Right atrium auricular region (tissue), 2 donors: ENCODE measurements at places on chromosomes 13 and 19. TPM values are rescaled to one million over a fixed set of nuclear protein-coding genes. Genes with fewer than 3 reads are reported as not detected.

GRCh38 chr13:76512721-76513145, 373.5 kb downstream of the KCTD12 start:
- H3K4me3 ChIP-seq: no peak overlapping the region
- no peaks in the 10 kb centered on the region for H3K27me3 ChIP-seq
- H3K4me1 ChIP-seq: no peaks in the 10 kb centered on the region
- DNase-seq: no peak

The PLPP2 gene
- 0.82 TPM for total RNA-seq

DNA sequence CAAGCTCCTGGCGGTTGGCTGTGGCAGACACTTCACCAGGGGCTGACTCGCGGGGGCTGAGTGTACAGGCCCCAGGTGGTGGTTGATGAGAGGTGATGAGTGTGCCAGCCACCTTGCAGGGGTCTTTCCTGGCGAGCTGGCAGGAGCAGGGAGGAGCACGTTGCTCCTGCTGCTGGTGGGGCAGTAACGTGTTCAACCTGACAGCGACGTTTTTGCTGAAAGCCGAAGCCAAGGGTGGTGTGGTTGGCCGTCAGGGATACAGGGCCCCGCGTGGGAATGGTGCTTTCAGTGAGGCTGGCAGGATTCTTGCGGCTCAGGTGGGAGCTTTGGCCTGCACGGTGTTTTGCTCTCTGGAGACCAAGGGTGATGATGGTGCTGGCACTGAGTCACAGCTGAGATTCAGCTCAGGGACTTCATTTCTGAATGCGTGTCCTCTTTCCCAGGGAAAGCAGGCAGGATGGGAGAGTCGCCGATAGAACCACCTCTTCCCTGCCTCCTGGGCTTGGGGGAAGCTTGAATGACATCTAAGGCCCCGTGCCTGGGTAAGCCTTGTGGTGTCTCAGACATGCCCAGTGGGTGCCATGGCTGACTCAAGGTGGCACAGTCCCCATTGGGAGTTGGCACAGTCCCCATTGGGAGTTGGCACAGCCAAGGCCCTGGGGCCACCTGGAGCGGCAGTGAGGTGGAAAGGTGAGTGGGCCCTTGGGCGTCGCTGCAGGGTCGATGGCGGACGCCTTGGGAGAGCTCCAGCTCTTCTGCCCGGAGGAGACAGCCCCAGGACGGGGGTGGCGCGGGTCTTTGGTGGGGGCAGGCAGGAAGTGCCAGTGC, 8.8 kb downstream of the DAZAP1 start:
- H3K27ac ChIP-seq: peak overlapping the region; percentile 98
- peak overlapping the region; percentile 5 for H3K4me3 ChIP-seq
- H3K27me3 ChIP-seq: no peaks in the 10 kb centered on the region
- DNase-seq: no peak

The CBY2 gene
- not detected for total RNA-seq

- H3K27ac ChIP-seq: no peak overlapping the region
- H3K27me3 ChIP-seq: peaks cover 53% of the 10 kb centered on the region
- H3K36me3 ChIP-seq: no peaks in the 10 kb centered on the region
- H3K4me1 ChIP-seq: no peaks in the 10 kb centered on the region
Observed at GRCh38 chr13:27790523-27790922, 1.8 kb upstream of the GSX1 start.

DNA sequence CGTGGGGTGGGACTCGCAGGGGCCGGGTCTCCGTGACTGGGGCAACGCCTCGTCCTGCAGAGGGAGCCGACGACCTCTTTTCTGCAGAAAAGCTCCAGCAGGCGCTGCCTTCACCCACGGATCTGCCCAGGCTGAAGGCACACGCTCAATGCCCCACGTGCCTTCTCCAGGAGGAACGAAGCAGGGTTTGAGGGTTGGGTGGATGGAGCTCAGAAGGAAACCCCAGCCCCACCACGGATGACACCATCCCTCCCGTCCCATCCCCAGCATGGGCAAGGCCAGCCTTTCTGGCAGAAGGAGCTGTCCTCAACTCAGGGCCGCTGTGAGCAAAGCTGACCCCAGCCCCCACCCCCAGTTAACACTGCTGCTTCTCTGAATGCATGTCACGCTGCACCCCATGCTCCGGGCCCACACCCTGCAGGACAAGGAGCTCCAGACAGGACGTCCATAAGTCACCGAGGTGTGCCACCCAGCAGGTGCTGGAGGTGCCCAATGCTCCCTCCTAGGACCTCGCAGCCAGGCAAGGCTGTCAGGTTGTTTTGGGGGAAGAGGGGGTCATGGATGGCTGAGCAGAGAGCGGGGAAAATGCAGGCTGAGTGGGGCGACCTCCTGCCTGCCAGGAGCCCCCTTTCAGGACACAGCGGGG, 7.4 kb downstream of the C19orf25 start:
- H3K4me3 ChIP-seq: no peak overlapping the region
- peaks cover 63% of the 10 kb centered on the region for H3K4me1 ChIP-seq
- no peaks in the 10 kb centered on the region for H3K36me3 ChIP-seq
- H3K27me3 ChIP-seq: peaks cover 48% of the 10 kb centered on the region
- DNase-seq: no peak

- H3K27ac ChIP-seq: no peak overlapping the region
- DNase-seq: no peak
- no peaks in the 10 kb centered on the region for H3K27me3 ChIP-seq
- no peak overlapping the region for H3K4me3 ChIP-seq
Observed at GRCh38 chr13:37490176-37490779, 108.3 kb downstream of the POSTN start.

DNA sequence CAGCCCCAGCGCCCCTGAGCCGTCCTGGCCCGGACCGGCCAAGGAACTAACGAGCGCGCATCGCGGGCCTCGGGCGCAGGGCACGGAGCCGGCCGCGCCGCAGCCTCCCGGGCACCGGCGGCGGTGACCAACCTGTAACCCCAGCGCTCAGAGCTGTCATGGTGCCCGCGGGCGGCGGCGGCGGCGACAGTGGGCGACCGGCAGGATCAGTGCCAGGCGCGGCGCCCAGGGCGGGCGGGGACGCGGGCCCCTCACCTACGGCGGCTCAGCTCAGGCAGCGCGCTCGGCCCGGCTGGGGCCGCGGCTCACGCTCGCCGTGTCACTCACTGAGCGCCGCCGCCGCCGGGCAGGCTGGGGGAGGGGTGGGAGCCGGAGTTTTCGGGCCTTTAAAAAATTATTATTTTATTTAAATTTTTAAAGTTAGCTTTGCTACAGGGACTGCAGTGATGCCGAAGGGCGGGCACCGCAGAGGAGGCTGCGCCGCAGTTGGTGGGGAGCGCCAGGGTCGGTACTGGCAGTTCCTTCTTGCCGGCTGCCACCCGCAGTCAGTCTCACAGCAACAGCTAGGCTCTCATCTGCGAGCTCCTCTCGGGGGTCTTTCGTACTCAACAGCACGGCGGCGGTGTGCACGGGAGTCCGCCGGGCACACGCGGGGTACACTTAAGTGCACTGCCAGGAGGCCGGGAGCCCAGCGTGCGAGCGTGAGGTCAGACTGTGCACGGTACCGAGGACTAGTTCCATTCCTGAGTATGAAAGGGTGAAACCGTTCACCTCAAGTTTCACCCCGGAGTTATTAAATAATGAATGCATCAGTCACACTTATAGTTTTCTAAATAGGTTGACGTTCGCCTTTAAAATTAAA, at the start of gene NALCN:
Gene NALCN (minus strand): TSS at position 328 of the 862 bp plus-strand sequence. CDS start 17,382 bp downstream, outside the sequence.
- DNase-seq: no peak
- H3K36me3 ChIP-seq: no peaks in the 10 kb centered on the region
- H3K4me1 ChIP-seq: peaks cover 7% of the 10 kb centered on the region
- peak within 1 kb of the TSS; percentile 67 for H3K4me3 ChIP-seq

The IL17D gene
- 2.5 TPM for total RNA-seq

DNA sequence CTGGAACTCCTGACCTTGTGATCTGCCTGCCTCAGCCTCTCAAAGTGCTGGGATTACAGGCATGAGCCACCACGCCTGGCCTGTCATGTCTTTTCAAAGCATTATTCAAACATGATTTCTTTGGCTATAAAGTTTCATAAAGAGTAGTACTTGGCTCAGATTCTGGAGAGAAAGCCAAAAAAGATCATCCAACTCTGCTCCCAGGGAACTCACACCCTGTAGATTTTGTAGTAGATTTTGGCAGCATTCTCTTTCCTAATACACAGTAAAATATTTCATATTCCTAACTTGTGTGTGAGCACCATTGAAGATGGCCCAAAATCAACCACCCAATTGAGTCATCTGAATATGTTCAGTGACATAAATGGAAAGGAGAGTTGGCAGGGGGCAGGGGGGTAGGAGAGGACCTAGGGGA, 48.4 kb downstream of the CAB39L start:
- H3K4me3 ChIP-seq: no peak overlapping the region
- DNase-seq: no peak
- H3K27ac ChIP-seq: peak overlapping the region; percentile 37
- no peaks in the 10 kb centered on the region for H3K4me1 ChIP-seq

GRCh38 chr19:47379381-47379938, 30.3 kb downstream of the DHX34 start:
- H3K36me3 ChIP-seq: peaks cover 65% of the 10 kb centered on the region
- H3K4me3 ChIP-seq: no peak overlapping the region
- H3K27me3 ChIP-seq: no peaks in the 10 kb centered on the region
- DNase-seq: no peak

DNA sequence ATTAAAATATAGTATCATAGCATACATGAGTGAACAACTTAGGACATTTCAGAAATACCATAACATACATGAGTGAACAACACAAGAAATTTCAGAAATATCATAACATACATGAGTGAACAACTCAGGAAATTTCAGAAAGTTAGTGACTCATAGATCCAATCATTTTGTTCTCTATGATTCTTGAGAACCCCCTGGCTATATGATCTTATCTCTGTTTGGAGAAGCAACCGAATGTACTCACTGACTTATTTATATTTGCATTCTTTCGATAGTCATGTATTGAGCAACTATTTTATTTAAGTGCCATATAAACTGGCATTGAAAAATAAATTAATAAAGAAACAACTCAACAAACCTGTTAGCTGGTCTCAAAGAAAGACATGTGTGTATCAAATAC, 251.1 kb downstream of the EFNB2 start:
- no peak for DNase-seq
- no peaks in the 10 kb centered on the region for H3K27me3 ChIP-seq
- no peaks in the 10 kb centered on the region for H3K4me1 ChIP-seq
- no peak overlapping the region for H3K4me3 ChIP-seq

DNA sequence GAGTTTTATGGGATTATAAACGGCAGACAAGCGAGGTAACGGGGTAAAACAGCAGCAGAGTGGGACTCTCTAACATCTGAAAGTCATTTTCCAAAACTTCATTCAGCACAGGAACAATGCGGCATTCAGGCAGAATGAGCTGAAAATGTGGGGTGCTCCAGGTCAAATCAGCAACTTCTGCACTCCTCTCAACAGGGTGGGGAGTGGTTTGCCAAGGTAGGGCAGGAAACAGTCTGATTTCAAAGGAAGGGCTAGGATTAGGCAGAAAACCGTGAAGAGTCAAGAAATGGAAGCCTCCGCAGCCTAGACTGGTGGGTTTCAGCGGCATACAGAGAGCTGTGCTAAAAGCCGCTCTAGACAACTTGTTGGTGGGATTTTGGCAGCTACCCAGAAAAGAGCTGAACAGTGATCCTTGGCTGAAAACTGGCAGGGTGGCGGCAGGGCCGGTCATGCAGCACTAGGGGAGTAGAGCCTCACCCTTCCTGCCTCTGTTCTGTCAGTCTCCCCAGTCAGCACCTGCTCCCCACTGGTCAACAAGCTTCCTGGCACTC, 154.2 kb upstream of the KLF12 start:
- DNase-seq: no peak
- no peaks in the 10 kb centered on the region for H3K27me3 ChIP-seq
- H3K27ac ChIP-seq: no peak overlapping the region
- no peaks in the 10 kb centered on the region for H3K36me3 ChIP-seq
- H3K4me1 ChIP-seq: peaks cover 22% of the 10 kb centered on the region
- peak overlapping the region; percentile 38 for H3K4me3 ChIP-seq

The KLK12 gene
- not detected for total RNA-seq

The MISP3 gene
- 8.7 TPM for total RNA-seq

- H3K4me1 ChIP-seq: peaks cover 44% of the 10 kb centered on the region
- H3K36me3 ChIP-seq: peaks cover 23% of the 10 kb centered on the region
- H3K27ac ChIP-seq: peak overlapping the region; percentile 82
- DNase-seq: no peak
Observed at GRCh38 chr19:46785980-46786235, 2.5 kb downstream of the SLC1A5 start.

DNA sequence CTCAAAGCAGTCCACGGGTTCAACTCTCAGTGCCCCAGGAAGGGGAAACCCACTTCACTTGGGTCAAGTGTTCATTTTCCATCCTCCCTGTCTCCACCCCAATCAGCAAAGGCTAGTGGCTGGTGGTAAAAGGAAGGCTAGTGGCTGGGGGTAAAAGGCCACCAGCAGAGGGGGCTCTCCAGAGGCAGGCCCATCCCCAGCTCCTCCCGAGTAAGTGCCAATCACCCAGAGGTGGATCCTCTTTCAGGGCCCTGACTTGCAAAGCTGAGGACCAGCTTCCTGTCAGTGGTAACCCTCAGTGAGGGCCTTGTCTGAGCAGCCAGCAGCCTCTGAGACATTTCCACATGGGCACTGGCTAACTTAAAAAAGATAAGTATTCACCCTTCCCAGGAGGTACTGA, 22.0 kb upstream of the TPT1 start:
- no peak for DNase-seq
- H3K4me1 ChIP-seq: no peaks in the 10 kb centered on the region
- no peak overlapping the region for H3K4me3 ChIP-seq
- no peak overlapping the region for H3K27ac ChIP-seq

The ALOX5AP gene
- 7.4 TPM for total RNA-seq

- no peak overlapping the region for H3K27ac ChIP-seq
- H3K4me1 ChIP-seq: no peaks in the 10 kb centered on the region
- H3K27me3 ChIP-seq: no peaks in the 10 kb centered on the region
Observed at GRCh38 chr19:33393286-33394005, 19.9 kb downstream of the CEBPG start.

GRCh38 chr19:47623921-47624391, 15.0 kb downstream of the BICRA start:
- peak overlapping the region; percentile 77 for H3K27ac ChIP-seq
- no peak for DNase-seq
- no peak overlapping the region for H3K4me3 ChIP-seq
- H3K4me1 ChIP-seq: peaks cover 58% of the 10 kb centered on the region

GRCh38 chr13:24605923-24606372, 74.3 kb upstream of the ATP12A start:
- no peaks in the 10 kb centered on the region for H3K27me3 ChIP-seq
- no peak for DNase-seq
- H3K4me3 ChIP-seq: no peak overlapping the region
- no peaks in the 10 kb centered on the region for H3K4me1 ChIP-seq

GRCh38 chr13:65826657-65827056, 1403.5 kb downstream of the PCDH9 start:
- no peaks in the 10 kb centered on the region for H3K4me1 ChIP-seq
- no peaks in the 10 kb centered on the region for H3K27me3 ChIP-seq
- no peak overlapping the region for H3K4me3 ChIP-seq
- no peak for DNase-seq

The SIGLEC12 gene
- not detected for total RNA-seq

GRCh38 chr13:85729296-85729695, 69.9 kb downstream of the SLITRK6 start:
- H3K36me3 ChIP-seq: no peaks in the 10 kb centered on the region
- no peak for DNase-seq
- no peaks in the 10 kb centered on the region for H3K4me1 ChIP-seq
- H3K4me3 ChIP-seq: no peak overlapping the region

- no peak overlapping the region for H3K27ac ChIP-seq
- H3K4me1 ChIP-seq: no peaks in the 10 kb centered on the region
- no peaks in the 10 kb centered on the region for H3K36me3 ChIP-seq
- no peaks in the 10 kb centered on the region for H3K27me3 ChIP-seq
- no peak overlapping the region for H3K4me3 ChIP-seq
Observed at GRCh38 chr13:103403148-103403740, 337.0 kb upstream of the SLC10A2 start.

The GIPC3 gene
- 0.96 TPM for total RNA-seq
